ENCODE measurements at places on chromosomes 6 and 20.

- no peak for DNase-seq
Observed at GRCh38 chr6:105452924-105453756, 50.3 kb upstream of the PREP start.

DNA sequence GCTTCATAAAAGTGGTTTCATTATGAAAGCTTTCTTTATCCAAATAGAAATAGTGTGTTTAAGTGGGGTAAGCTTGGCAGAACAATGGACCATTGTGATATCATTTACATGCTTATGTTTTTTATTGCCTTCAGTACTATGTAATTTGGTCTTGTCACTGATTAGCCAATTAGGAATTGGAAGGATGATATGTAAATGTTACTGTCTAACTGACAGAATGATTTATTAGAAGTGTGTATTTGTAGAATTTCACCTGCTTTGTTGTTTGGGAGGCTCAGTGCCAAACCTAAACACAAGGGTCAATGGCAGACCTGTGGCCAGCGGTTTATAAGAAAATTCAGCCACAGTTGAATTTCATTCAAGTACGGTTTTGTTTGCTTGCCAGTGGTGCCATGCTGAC is 39.0 kb downstream of the AIG1 start:
- DNase-seq = peak; percentile 18

DNA sequence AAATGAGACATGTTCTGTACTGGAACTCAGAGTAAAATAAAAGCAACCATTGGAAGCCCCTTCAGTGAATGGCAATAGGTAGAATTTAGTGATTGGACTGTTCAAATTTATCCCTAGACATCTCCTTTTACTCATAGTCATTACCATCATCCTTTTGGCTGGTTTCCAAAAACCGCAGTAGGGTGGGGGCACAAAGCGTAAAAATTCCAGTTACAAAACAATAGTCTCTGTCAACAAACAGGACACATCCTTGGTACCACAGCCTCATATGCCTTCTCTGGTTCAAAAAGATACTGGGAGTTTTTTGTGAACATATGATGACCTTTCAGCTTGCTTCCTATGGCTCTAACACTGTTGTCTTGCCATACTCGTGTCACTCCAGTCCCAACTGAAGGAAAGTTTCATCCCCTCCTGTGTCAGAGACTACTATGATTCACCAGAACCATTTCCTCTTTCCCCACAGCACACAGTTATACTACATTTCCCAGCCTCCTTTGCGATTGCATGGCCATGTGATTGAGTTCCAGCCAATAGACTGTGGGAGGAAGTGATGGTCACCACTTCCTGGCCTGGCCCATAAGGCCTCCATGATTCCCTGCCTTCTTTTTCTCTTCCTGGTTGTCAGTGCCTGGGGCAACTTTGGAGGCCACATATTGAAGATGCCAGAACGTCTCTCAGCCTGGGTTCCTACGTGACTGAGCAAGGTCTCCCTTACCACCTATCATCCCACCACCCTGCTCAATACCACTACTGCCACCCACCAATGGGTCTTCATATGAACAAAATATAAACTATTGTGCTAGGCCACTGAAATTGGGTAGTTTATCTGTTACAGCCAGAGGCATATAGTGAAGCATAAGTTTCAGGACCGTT is 162.4 kb downstream of the ID4 start:
- peak; percentile 37 for DNase-seq

- DNase-seq = no peak
Observed at GRCh38 chr20:48630342-48631075, 197.3 kb downstream of the PREX1 start.

GRCh38 chr6:135094403-135094821 is 39.8 kb upstream of the HBS1L start:
- no peak for DNase-seq

GRCh38 chr6:537114-537513 is 119.8 kb downstream of the HUS1B start:
- DNase-seq = no peak

- no peak for DNase-seq
Observed at GRCh38 chr6:110534731-110535492, 58.5 kb upstream of the SLC22A16 start.

GRCh38 chr6:98992535-98992934 is 44.8 kb upstream of the FBXL4 start:
- DNase-seq = no peak

DNA sequence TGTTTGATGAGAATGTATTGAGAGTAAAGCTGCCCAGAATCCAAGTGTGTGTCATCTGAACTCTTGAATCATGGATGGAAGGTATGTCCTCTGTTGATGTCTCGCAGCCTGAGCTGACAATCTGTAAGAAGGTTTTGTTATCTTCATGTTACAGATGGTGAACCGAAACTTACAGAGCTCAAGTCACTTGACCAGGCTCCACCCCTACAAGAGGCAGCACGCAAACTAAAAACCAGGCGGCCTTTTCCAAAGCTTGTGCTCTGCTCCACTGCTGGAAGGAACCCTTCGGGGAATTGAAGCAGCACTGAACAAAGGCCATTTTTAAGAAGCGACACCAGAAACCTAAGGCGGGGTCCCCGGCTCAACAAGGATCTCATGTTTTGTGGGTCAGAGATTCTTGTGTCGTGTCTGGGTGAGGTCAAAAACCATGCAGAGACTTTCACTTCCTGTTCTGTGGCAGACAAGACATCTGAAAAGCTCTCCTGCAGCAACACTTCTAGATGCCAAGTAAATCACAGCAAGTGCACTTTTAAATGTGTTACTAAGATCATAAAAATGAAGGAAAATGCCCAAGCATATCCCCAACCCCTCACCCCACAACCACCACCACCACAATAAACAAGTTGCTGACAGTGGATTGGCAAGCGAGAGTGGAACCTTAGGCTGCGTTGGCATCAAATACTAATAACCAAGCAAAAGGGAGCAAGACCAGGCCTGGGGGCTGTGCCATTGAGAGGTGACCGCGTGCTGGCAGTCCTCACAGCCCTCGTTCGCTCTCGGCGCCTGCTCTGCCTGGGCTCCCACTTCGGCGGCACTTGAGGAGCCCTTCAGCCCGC is 27.3 kb downstream of the NQO2 start:
- DNase-seq = no peak

- no peak for DNase-seq
Observed at GRCh38 chr6:32761072-32761471, 2.3 kb downstream of the HLA-DQB2 start.

GRCh38 chr6:73368675-73369074 is 1.0 kb downstream of the OOEP start:
- no peak for DNase-seq

All from NCI-H2081 (cell line).